ENCODE measurements at places on chromosomes 7 and 10.

DNA sequence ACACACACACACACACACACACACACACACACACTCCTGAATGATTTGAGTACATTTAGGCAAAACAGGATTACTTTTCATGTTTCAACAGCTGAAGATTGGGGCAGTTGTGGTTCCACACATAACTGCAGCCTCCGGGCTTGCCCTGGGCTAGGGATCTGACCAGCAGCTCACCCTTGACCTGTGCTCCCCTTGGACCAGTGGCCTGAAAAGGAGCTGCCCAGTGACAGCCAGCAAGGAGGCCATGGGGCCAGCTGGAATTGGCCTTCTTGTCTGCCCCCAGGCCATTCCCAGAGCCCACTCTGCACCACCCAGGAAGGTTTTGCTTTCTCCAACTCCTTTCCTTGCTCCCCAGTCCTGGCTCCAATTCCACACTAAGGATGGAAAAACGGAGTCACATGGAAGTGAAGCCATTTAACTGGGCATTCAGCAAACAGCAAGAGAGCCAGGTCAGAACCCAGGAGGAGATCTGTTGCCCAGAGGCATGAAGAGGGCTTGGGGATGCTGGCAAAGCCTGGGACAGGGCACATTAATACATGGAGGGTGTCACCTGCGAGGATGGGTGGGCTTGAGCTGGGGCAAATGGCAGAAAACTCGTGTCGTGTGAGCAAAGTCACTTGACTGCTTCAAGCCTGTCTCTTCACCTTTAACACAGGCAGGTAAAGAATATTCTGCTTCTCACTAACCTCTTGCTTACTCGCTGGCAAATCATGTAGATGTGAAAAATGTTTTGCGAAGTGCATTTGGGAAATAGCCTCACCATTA is 61.5 kb upstream of the GDF10 start:
- DNase-seq, result no peak

DNA sequence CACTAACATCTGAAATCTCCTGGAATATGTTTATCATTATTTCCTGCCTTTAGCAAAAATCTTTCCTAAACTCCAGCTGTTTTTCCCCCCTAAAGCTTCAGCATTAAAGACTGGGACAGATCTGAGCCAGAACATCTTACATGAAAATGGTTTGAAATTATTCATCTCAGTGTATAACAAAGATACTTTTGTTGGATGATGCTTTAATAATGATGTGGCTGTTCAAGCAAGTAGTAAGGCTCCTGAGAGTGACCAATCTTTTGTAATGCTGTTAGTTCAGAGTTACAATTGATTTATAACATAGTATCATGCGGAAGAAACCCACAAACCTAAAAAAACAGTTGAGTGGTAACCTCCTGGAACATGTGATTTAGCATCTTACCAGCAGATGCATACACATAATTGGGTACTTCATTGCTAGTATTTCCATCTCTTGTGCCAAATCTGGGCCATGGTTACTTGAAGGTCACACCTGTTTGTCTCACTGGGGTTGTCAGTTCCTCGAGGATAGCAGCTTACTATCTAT is 1.5 kb downstream of the BZW2 start:
- DNase-seq, result no peak

DNA sequence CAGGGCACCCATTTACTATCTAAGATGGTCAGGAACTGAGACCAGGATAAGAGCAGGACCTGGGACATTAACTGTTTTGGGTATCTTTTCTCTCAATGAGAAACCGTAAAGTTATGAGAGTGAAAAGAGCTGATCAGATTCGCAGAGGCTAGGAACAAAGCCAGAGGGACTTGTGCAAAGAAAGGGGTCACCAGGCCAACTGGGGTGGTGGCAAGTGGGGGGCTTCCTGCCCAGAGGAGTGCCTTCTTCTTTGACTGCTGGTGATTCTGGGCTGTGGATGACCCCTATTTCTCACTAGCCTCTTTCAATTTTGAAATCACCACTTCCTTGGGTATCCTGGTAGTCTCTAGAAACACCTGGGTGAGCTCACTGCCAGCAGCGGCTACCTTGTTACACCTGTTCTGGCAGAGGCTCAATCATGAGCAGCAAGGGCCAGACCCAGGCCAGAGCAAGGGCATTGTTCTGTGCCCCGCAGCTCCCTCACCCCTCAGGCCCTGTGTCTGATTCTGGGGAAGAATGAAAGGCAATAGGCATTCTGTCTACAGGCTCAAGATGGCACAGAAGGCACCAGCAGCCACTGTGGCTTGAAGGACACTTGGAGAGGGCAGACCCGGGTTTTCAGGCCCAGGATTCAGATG is 999 bp downstream of the SFTPD start:
- DNase-seq, result no peak

- no peak for DNase-seq
These were observed 95.3 kb downstream of the RNF32 start for GRCh38 chr7:156735851-156736250.

- peak; percentile 71 for DNase-seq
These were observed 123.7 kb upstream of the ASAH2 start for GRCh38 chr10:50375051-50375452.

GRCh38 chr7:130849604-130850003 is 115.6 kb upstream of the KLF14 start:
- no peak for DNase-seq

DNA sequence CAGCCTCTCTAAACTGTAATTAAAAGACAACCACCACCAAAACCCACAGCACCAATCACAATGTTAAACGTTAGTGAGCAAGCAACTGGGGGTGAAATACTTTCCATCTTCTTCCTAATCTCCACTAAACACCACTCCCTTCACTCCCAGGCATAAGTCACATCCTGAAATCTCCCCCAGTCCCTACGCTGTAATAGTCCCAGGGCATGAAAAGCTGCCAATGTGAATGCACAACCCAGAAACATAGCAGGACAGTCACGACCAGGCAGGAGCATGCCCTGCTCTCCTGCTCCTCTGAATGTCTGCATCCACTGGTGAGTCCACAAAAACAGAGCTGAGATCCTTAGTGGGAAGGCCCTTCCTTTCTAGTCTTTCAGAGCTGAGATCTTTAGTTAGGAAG is 288.9 kb downstream of the PARD3 start:
- no peak for DNase-seq

GRCh38 chr7:149801002-149801566 is 27.7 kb upstream of the ZNF467 start:
- no peak for DNase-seq

GRCh38 chr7:32258265-32258664 is 188.1 kb upstream of the PDE1C start:
- no peak for DNase-seq

DNA sequence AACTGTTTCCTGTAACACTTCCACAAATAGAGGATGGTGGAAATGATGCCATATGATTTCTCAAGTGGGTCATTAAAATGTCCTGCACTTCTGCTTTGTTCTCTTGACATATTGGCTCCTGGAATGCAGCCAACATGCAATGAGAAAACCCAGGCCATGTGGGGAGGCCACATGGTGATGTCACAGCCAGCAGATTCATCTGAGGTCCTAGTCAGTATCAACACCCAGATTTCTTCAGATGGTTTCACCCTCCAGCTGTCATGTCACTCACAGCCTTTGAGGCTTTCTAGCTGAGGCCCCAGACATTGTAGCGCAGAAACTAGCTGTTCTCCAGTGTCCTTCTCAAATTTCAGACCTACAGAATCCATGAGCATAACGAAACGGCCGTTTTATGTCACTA is 102.3 kb upstream of the NUPR2 start:
- peak; percentile 13 for DNase-seq

- no peak for DNase-seq
These were observed 25.1 kb downstream of the CYP26A1 start for GRCh38 chr10:93098816-93099215.

DNA sequence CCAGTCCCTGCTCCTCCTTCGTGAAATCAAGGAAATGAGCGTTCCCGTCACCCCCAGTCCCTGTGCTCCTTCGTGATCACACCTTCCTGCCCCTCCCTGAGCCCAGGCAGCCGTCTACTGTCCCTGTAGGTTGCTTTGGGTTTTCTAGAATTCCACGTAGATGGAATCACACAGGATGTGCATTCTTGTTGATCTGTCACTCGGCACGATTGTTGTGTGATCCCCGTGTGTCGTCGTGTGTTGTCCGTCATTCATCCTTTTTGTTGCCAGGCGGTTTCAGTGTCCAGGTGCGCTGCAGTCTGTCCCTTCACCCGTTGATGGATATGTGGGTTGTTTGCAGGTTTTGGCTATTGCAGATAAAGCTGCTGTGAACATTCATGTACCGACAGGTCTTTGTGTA is 9.4 kb downstream of the MTG1 start:
- no peak for DNase-seq

DNA sequence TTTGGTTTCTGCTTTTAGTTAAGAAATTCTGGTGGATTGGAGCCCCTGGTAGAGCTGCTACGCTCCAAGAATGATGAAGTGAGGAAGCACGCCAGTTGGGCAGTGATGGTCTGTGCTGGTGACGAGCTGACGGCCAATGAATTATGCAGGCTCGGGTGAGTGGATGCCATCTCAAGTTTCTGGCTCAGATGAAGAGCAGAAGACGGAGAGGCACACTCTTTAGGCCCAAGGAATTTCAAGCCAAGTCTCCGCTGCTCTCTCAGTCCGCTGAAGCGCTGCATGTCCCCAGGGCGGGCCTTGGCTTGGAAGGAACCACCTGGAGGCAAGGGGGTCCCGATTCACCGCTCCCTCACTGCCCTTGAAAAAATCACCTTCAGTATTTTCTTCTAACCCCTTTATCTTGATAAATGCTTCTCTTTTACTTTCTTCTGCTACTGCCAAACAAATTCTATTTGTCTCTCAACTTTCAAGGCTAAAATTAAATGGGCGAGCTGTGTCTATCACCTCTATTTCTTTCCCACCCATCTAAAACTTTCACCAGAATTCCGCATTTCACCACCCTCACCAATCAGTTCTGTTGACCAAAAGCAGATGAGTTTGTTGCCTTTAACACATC is 74.2 kb downstream of the ARMC3 start:
- no peak for DNase-seq

DNA sequence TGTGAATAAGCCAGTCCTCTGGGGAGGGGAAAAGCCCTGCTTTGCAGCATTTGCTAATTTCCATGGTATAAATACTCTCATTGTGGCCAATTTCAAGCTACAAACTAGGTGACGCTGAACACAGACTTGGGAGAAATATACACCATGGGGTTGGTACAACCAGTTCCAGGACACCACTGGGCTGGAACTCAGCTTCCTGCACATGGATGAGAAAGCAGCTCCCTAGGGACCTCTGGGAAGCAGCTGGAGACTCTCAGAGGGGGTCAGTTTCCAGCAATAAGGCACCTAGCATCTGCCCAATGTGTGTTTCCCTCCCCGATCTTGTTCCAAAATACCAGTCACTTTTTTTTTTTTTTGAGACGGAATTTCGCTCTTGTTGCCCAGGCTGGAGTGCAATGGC is 56.8 kb upstream of the WDR11 start:
- no peak for DNase-seq

DNA sequence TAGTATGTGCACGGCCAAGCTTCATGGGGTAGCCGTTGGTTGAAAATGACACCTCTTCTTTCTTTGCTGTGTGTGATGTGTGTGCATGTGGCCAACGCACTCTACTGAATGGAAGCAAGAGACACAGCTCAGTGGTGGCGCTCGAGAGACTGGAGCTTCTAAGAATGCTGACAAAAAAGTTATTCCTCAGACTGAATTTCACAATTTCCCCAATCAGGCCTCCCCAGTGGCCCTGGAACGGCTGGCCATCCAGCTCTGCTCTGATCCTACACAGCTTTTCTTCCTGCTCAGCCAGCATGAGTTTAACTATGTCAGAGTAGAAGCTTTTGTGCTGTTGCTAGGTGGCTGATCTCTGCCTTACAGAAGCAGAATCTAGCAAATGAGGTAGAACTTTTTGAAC is 186.7 kb upstream of the PLXDC2 start:
- no peak for DNase-seq

DNA sequence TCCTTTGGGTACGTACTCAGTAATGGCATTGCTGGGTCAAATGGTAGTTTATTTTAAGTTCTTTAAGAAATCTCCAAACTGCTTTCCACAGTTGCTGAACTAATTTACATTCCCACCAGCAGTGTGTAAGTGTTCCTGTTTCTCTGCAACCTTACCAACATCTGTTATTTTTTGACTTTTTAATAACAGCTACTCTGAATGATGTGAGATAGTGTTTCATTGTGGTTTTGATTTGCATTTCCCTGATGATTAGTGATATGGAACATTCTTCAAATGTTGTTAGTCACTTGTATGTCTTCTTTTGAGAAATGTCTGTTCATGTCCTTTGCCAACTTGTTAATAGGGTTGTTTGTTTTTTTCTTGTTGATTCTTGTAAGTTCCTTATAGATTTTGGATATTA is 558.9 kb downstream of the SH2D4B start:
- DNase-seq, result no peak

GRCh38 chr10:47222461-47222860 is 77.5 kb upstream of the GDF10 start:
- DNase-seq, result no peak

DNA sequence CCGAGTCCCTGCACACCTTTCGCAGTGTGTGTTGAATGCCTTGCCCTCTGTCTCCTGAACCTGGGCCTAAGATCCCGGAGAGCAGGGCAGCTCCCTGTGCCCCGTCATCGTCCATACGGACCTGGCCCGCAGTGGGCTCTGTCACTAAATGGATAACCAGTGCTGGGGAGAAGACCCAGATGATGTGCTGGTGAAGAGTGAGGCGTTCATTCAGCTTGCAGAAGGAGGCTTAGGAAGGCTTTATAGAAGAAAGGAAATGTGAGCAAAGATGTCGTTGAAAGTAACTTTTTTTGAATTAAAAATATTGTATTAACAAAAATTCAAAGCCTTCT is 34.4 kb downstream of the PFKFB3 start:
- DNase-seq, result no peak

- DNase-seq, result no peak
These were observed 32.7 kb upstream of the SH2D4B start for GRCh38 chr10:80504897-80505465.

DNA sequence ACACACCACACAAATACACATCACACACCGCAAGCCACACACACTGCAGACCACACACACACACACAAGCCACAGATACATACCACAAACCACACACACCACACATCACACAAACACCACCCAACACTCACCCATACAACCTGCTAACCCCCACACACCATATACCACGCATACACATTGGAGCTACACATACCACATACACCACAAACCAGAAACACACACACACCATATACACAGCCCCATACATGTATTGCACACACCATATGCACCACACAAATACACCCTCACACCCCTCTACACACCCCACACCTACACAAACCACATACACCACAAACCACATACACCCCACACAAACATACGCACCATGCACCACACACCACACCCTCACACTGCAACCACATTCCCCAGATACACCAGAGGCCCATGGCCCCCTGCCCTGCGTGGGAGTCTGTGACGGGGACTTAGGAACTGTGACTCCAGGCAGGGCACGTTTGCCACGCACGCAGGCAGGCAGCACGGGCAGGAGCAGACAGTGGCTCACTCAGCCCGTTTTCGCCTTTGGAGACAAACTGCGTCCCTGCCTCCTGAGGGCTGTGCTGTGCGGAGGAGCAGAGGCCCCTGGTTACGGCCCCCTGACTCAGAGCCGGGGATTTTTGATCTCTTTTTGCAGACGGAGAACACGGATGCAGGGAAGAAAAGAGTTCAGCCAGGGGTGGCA is 52.6 kb downstream of the TMEM209 start:
- peak; percentile 25 for DNase-seq
